Activated CD8-positive, alpha-beta T cell treated with anti-CD3 and anti-CD28 coated beads, Interleukin-2, amount 10 ng/mL, durations not matched to agents 7 days and 5 days (primary cell): ENCODE measurements at places on chromosomes 2 and 18.

DNA sequence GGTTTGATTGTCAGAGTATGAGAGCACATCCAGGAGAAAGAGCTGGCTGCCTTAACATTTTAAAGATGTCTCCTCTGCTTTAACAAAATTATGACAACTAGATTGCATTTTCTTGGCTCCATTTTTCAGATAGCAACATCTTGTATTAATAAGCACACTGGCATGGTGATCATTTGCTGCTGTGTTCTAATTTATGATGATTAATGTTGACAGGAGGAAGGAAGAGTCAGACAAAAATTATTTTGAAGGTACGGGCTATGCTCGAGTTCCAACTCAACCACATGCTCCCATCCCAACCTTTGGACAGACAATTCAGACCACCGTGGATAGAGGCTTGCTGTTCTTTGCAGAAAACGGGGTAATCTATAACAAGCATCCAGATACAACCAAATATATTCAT is 98.2 kb upstream of the TTC39C start:
- H3K27ac ChIP-seq, result no peak overlapping the region
- H3K4me1 ChIP-seq, result peaks cover 23% of the 10 kb centered on the region
- DNase-seq, result no peak
- H3K4me3 ChIP-seq, result no peak overlapping the region

GRCh38 chr2:216517447-216518225 is 19.0 kb downstream of the RPL37A start:
- DNase-seq, result no peak
- no peaks in the 10 kb centered on the region for H3K27me3 ChIP-seq
- no peak overlapping the region for H3K27ac ChIP-seq
- H3K4me3 ChIP-seq, result no peak overlapping the region

GRCh38 chr2:39563572-39563971 is 102.1 kb upstream of the TMEM178A start:
- DNase-seq, result no peak
- no peak overlapping the region for H3K27ac ChIP-seq
- no peaks in the 10 kb centered on the region for H3K4me1 ChIP-seq
- H3K36me3 ChIP-seq, result peaks cover 2% of the 10 kb centered on the region
- H3K27me3 ChIP-seq, result no peaks in the 10 kb centered on the region
- no peak overlapping the region for H3K4me3 ChIP-seq

DNA sequence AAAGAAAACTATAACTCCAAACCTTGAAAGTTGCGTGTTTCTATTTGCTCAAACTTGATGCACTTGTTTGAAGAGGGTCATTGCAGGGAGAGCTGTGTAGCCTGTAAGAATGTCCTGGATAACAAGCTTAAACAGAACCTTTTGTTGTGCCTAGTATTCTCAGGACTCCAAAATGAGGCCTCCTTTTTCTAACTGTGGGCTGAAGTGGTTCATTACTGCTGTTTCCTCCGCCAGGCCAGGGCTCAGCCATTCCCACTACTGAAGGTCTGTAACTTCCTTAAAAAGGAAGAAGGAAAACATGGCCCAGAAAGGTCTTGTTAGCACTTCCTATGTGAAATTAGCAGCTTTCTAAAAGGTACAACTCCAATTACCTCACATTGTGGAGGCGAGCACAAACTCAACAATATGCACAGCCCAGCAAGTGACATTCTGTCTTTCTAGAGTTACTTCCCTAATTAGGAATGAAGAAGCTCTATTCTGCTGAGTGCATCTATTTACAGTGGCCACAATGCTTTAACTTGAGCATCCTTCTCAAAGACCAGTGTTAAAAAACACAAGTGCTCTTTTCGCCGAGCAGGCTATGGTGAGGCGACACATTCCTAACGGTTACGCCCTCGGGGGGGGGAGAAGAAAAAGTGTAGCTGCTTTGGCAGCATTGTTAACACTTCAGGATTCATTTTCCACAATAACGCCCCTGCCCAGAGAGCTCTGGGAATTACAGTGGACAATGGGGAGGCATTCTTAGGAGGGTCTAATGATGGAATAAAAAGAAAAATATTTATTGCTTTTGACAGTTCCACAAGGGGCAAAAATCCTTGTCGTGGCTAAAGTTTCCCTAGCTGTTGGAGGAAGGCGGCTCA is 136.9 kb upstream of the SIX3 start:
- H3K36me3 ChIP-seq, result no peaks in the 10 kb centered on the region
- no peak for DNase-seq
- no peak overlapping the region for H3K27ac ChIP-seq
- H3K4me3 ChIP-seq, result no peak overlapping the region

DNA sequence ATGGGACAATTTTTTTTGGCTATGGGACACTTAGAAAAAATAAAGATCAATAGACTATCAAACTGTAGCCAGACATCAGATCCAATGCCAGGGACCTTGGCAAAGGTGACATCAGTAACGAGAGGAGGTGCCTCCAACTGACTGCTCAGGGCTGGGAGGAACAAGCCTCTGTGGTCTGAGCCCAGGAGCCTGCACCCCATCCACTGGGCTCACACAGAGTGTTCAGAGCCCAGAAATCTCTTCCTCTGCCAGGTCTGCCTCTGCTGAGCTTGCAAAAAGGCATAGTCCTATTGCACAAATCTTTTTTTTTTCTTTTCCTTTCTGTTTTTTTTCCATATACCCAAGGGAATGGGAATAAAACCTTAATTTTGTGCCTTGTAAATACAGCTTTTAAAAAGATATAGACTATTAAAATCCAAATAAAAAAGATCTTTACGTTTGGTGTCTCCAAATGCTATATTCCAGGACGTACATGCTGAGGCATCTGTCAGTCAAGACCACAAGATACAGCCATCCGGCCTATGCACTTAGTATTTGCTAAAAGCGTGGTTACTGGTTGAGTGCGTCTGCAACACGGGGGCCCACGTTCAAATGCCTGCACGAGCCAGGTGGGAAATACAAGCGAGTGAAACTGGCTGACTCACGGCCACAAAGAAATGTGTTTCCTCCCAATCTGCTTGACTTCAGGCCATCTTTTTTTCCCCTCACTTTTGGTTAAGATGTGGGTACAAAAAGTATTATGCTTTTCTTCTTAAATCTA is 7.8 kb upstream of the ARHGAP25 start:
- DNase-seq, result peak; percentile 93
- H3K36me3 ChIP-seq, result peaks cover 7% of the 10 kb centered on the region
- no peaks in the 10 kb centered on the region for H3K27me3 ChIP-seq
- H3K4me1 ChIP-seq, result peaks cover 79% of the 10 kb centered on the region
- peak overlapping the region; percentile 32 for H3K4me3 ChIP-seq

DNA sequence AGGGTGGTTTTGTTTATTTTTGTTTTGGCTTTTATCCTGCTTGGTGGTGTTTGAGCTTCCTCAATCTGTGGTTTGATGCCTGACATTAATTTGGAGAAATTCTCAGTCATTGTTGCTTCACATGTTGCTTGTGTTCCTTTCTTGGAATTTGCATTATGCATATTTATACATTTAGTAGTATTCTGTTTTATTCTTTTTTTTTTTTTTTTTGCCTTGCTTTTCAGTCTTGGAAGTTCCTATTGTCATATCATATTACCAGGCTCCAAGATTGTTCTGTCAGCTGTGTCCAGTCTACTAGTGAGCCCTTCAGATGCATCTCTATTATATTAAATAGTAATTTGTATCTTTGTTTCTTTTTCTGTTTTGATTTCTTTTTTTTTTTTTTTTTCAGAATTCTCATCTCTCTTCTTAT is 77.0 kb downstream of the EPC2 start:
- H3K27ac ChIP-seq, result no peak overlapping the region
- H3K4me1 ChIP-seq, result peaks cover 40% of the 10 kb centered on the region
- H3K27me3 ChIP-seq, result no peaks in the 10 kb centered on the region
- no peak overlapping the region for H3K4me3 ChIP-seq
- H3K36me3 ChIP-seq, result peaks cover 38% of the 10 kb centered on the region
- no peak for DNase-seq
